NCI-H1436 treated with DMSO at 0.1 percent for 48 hours (cell line): ENCODE measurements at places on chromosomes 7 and 10.
A peak's percentile ranks its signal among the peaks of the same experiment; 100 is the strongest.

DNA sequence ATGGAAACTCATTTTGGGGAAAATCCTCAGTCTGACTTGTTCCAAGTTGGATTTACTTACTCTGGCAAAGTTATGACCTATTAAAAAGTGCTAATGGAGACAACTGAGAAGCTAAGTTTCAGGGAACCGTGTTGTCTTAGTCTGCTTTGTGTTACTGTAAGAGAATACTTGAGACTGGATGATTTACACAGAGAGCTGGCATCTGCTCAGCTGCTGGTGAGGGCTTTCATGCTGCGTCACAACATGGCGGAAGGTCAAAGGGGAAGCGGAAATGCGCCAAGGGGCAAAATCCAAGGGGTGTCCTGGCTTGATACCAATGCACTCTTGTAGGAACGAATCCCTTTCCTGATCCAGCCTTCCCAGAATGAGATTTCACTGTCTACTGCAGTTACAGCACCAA, 46.4 kb downstream of the MTURN start:
- no peak for DNase-seq

DNA sequence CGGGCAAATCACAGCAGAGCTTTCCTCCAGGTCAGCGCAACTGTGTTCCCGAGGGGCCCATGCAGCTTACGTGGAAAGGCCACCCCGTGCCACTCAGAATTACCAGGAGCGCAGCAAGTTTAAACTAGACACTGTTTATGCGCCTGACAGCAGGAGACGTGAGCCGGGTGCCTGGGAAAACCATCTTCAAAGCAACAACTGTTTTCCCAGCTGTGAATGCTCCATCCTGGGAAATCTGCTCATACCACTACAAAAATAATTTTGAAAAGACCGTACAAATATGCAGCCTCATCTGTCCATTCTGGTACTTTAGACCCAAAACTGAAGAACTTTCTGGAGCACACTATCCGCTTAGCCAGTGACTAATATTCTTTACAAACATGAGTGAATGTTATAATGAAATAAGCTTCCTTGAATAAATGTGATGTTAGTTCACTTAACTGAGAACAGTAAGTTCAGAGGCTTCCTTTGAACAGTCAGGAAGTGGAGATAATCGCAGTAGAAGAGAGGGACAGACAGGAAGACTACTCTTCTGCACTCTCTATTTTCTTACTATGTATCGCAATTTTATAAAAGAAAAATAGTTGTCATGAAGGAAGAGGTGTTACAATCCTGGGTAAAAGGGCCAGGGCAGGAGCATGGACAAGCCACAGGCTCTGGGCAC, 16.7 kb downstream of the GPER1 start:
- no peak for DNase-seq

GRCh38 chr10:63206576-63206975, 73.4 kb downstream of the NRBF2 start:
- no peak for DNase-seq

- DNase-seq: no peak
Measured at GRCh38 chr7:35482231-35482630, 212.7 kb downstream of the HERPUD2 start.

- DNase-seq: no peak
Measured at GRCh38 chr7:110224643-110225042, 866.3 kb upstream of the LRRN3 start.

DNA sequence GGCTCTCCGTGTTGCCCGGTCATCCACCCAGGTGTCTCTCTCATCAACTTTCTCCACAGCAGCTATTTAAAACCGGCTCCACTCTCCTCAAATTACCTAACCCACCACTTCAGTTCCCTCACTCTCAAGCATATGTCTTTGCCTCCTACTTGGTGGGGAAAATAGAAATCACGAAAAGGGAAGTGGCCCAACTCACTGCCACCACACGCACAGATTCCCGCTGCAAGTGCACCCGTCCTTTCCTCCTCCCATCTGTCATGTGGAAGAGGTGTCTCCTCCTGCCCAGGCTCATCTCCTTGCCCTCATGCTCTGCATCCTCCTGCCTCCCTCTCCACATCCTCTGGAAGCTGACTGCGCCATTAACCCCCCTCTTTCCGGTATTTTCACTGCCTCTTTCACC, 80.8 kb upstream of the MKX start:
- DNase-seq: no peak

DNA sequence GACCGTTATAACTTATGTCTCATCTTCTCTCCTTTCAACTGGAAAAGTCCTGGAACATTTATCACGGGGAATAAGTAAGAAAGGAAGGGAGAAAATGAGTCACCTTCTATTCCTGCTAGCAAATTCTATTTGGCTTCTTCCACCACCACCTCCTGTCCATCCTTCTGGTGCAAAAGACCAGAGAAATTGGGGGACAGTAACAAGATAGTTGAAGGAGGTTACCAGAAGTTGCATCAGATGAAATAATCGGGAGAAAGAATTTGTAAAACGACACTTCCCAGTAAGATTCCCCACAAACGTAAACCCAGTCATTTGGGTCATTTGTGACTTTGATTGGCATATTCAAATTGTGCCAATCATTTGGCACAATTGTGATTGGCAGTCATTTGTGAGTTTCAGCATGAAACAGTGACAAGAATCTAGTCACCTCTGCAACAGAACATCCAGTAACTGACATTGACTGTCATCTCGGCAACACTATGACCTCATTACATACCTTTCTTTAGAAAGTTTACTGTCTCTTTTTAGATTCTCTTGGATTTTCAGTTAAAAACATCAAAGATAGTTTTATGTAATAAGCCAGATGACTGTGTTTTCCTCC, 51.3 kb upstream of the PIK3CG start:
- no peak for DNase-seq

DNA sequence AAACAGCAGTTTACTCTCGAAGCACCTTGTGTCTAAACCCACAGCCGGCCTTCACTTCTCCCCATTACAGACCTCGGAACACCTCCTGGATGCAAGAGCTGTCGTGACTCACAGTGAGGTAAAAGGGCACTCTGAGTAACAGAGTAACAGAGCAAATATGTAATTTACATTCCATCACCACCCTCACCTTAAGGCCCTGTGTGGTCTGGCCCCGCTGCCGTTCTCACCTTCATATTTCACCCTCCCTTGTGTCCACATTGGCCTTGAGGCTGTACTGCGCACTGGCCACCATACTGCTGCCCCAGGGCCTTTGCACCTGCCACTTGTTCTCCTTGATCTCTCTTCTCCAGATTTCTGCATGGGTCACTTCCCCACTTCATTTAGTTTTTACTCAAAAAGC, 12.6 kb downstream of the FFAR4 start:
- DNase-seq: no peak

GRCh38 chr7:74409571-74409970, 44.1 kb upstream of the GTF2IRD1 start:
- DNase-seq: no peak

GRCh38 chr7:138455609-138456008, 4.5 kb upstream of the TRIM24 start:
- DNase-seq: no peak

DNA sequence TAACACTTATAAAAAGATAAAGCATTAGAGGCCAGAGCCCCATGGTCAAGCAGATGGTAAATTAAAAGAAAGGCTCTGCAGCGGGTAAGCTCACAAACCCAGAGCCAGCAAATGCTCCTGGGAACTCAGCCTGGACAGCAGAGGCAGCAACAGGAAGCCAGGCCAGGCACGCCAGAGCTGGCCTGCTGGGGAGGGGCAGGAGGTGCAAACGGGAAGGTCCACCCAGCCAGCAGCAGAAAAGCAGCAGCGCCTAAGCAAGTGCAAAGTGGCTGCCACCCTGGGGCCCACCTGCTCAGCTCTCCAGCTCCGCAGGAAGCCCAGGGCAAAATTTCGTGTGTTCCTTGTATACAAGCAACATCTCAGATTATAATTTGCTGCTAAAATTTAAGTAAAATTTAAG, 82.7 kb upstream of the GPR22 start:
- no peak for DNase-seq

DNA sequence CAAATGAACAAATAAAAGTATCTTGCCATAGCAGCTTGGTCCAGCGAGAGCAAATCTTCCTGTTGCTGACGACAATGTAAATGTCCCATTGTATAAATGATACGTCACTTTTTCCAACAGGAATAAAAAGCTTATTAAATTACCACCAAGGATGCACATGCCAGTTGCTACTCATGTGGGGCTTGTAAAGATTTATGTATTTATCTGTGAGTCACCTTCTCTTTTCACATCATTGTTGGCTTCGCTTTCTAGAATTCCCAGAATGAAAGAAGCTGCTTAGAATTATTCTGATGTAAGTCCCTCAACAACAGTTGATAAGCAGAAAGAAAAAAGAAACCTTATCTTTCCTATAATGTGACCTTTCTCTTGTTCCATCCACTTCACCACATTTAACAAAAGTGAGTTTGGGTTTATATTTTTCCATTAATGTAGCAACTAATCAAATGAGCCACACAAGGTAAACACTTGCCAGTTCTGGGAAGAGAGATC, 22.4 kb downstream of the DNAJC12 start:
- DNase-seq: peak; percentile 56

GRCh38 chr10:73765066-73765465, 16.8 kb upstream of the CHCHD1 start:
- no peak for DNase-seq

DNA sequence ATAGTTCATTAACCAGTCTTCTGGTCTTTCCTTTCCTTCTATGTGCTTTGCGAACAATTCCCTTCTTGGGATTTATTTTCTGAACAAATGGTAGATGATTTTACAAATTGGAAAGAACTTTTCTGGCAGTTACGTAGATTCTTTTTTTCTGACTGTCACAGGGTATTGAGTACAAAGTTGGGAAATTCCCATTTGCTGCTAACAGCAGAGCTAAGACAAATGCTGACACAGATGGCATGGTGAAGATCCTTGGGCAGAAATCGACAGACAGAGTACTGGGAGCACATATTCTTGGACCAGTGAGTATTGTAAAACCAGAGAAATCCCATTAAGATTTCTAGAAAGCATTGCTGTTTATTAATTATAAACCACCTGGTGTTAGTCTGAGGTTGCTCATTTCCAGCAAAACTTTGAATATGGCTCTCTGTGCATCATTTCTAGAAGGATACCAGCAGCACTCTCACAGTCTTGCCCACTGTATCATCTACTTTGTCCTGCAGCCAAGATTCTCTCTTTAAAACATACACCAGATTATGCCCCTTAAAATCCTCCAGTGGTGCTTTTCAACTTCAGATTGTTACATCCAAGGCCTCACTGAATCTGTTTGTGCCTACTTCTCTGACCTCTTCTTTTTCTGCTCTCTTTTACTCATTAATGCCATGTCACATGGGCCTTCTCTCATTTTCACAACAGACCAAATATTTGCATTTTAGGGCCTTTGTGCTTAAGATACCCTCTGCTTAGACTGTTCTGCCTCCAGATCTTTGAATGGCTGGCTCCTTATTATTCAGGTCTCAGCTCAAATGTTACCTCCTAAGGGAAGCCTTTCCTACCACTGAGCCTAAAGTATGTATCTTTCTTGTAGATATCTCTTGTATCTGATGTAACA, 27.0 kb downstream of the DLD start:
- no peak for DNase-seq

DNA sequence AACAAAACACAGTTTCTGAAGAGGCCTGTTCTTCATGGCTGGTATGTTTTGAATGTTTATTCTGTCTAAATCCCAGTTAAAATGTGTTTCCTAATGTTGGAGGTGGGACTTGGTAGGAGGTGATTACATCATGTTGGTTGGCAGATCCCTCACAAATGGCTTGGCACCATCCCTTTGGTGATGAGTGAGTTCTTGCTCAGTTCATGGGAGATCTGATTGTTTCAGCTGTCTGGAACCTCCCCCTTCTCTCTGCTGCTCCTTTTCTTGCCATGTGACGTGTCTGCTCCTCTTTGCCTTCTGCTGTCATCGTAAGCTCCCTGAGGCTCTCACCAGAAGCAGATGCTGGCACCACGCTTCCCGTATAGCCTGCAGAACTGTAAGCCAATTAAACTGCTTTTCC, 383.6 kb upstream of the TPK1 start:
- no peak for DNase-seq

DNA sequence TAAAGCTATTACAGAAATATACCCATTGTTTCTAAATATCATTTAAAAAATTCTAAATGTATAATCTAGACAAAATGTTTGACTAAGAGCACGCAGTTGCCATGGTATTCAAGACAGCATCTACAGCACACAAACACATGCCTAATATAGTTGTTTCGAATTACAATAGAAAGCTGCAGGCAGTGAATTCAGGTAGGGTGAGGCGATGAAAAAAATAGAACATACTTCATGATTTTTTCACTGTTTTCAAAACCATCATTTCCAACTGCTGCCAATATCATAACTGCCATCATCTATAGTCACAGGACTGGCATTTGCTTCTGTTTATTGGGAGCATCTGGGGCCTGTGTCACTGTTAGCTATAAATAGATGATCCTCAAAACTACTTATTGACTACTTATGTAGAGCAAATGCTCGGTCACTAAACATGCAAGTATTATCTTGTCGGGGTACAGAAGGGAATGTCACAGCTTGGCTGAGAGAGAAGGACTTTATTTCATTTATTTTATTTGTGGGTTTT, 34.4 kb upstream of the OTUD1 start:
- DNase-seq: no peak

DNA sequence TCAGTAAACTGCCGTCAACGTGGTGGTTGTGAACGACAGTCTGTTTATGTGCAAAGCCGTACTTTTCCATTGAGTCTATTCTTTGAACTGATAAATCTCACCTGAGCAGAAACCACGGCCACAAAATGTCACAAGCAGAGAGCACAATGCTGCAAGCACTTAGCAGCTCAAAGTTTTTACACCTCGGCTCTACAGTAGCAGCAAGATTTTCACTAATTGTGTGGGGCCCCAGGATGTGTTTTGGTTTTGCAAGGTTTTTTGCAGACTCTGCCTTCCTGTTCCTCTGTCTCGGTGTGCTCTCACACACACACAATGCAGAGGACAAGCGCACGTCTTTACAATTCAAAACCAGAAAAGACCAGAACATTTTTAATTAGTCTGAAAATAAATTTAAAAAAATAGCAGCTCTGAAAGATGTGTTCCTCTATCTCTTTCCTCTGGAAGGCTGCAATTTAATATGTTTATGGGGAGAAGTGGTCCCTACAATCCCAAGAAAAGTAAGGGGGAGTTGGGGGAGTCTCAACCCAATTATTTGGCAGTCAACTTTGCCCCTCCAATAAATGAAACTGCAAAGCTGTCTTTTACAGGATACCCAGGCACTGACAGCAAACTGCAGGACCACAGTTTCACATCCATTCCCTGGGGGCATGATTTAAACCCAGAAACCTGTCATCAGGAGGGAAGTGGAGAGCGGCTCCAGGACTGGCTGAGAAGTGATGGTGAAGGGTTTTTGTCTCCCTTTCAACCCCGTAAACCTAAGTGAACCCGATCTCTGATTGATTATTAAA, 73.8 kb upstream of the SFMBT2 start:
- DNase-seq: no peak

- DNase-seq: no peak
Measured at GRCh38 chr7:45469103-45469502, 105.1 kb upstream of the ADCY1 start.
